Suprapubic skin (tissue), 4 donors: ENCODE measurements at places on chromosomes 7 and 10.

GRCh38 chr10:13909516-13910258 is 322.9 kb downstream of the PRPF18 start:
- DNase-seq: no peak

DNA sequence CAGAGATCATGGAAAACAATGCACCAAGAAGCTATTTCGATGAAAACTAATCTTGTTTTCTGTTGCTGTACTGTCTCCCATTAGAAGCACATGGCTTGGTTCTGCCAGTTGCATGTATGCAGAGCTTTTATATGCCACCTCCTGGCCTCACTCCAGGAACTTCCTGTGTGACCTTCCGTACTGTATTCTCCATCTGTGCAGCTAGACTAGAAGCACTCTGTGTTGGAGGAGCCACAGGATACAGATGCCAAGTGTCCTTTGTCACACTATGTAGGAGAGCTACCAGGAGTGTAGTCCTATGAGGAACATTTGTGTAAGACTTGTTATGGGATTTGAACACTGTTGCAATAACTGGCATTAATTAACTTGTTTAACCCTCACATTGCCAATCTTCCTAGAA is 503.5 kb upstream of the TPK1 start:
- no peak for DNase-seq

DNA sequence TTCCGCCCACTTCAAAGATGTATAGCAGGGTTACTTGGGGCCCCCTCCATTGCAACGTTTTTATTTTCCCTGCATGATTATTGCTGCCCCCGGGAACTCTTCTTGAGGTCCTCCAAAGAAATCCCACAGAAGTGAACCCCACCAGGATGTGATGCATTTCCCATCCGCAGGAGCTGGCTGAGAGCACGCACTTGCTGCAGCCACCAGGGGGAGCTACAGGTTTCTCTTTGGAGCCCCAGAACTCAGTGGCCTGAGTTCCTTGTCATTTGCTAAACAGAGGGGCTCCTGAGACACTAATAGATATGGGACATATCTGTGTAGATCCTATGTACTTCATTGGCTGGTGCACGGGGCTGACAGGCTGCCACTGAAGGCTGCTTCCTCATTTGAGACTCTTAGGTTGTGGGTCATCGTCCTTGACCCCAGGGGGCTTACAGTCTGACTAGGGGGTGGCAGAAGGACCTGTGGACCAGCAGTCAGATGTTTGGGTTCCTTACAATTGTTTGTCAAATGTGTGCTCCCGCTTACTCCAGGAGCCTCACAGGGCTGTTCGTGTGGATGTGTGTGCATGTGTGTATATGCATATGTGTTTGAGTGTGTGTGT is 52.3 kb upstream of the ENO4 start:
- DNase-seq: no peak

DNA sequence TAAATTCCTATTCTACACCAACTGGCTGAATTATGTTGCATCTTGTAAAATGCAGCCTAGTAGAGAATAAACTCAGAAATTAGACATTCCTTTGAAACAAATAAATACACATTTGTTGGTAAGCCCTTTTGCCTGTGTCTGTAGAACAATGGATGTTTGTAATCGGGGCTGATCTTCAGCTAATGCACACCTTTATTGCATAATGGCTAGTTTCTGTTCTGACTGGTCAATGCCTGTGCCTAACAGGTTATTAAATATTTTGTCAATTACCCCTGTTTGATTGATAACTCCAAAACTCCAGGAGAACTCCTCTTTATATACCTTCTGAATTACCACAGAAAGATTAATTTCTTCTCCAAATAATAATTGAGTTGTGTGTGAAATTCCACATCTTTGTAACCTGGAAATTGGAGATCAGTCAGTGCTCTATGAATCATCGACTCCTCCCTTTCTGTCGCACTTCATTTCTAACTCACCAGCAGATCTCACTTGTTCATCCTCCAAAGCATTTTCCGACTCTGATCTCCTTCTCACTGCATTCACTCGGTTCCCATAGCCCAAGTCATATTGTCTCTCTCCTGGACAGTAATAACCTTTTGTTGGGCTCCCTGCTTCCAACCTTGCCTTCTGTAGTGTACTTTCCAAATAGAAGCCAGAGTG is 196.0 kb upstream of the FZD1 start:
- DNase-seq: no peak

DNA sequence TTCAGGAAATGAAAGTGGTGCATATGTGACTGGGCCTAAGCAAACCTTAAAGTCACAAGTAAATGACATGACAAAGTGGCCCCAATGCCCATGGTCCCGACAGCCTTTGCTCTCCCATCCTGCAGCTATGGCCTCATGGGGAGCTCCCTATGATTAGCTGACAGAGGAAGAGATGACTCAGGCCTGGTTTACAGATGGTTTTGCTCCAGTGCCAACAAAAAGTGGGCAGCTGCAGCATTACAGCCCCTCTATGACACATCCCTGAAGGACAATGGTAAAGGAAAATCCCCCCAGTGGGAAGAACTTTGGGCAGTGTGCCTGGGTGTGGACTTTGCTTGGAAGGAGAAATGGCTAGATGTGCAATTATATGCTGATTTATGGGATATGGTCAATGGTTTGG is 105.1 kb upstream of the ADCY1 start:
- no peak for DNase-seq

DNA sequence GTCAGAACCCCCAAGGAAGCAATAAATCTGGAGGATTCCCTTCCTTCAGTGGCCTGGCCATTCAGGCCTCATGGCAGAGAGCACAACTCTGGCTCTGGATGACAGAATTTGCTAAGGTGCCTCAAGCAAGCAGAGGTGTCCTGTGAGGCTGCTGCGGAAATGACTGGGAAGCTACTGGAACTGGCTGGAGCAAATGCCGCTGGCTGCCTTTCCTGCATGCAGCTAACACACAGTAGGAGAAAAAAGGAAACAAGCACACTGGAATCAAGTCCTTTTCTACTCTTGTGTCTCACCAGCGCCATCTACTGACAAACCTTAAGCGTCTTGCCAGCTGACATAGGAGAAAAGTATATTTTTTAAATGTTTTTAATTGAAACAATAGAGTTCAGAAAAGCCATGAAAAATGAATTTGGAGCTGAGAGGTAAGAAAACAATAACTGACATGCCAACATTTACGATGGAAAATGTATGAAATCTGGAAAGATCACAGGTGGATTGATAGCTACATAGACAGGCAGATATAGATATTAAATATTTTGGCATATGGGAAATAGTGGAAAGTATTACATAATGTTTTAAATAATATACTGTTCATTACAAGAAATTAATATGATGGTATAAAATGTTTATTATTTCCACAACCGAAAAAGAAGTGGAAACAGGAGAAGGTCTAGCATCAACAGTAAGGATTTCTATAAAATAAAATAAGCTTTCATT is 951.6 kb downstream of the ANKRD7 start:
- no peak for DNase-seq

- no peak for DNase-seq
Measured at GRCh38 chr7:12907774-12908173, 220.3 kb downstream of the ARL4A start.

GRCh38 chr10:79195091-79195923 is 126.5 kb downstream of the ZMIZ1 start:
- peak; percentile 95 for DNase-seq

DNA sequence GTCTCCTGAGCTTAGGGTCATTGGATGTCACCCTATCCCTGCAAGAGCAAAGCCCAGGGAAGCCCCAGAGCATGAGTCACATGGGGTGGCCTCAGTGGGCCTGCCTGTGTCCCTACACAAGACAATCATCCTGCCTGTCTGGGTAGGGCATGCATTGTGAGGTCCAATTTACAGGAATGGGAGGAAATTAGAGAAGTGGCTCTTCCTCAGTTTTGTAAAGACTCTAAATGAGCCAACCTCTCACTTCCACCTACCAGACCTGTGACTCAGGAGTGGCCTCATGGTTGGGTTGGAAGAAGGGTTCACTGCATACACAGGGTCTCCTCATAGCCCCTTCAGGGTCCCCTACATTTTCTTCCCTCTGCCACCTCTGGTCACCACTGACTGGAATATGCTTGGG is 43.6 kb upstream of the SMNDC1 start:
- no peak for DNase-seq

- DNase-seq: no peak
Measured at GRCh38 chr10:19929506-19930140, 113.4 kb downstream of the PLXDC2 start.

GRCh38 chr7:24050991-24051560 is 232.9 kb upstream of the NPY start:
- no peak for DNase-seq

DNA sequence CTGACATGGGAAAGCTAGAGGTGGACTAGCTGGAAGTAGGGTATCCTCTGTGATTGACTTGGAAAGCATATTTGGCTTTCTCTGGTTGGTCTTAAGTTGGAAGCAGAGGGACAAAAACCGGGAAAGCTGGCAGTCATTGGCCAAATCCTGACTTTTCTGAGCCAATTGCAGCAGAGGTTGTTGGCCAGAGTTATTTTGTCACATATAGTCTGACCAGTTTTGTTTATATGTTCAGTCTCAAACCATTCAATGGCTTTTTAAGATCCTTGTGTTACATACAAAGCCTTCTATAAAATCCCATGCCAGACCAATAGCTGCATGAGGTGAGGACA is 6.3 kb downstream of the CFAP69 start:
- no peak for DNase-seq

GRCh38 chr10:4802711-4803487 is 23.1 kb upstream of the AKR1E2 start:
- no peak for DNase-seq

GRCh38 chr7:149196151-149196704 is 882 bp downstream of the ZNF282 start:
- DNase-seq: no peak

DNA sequence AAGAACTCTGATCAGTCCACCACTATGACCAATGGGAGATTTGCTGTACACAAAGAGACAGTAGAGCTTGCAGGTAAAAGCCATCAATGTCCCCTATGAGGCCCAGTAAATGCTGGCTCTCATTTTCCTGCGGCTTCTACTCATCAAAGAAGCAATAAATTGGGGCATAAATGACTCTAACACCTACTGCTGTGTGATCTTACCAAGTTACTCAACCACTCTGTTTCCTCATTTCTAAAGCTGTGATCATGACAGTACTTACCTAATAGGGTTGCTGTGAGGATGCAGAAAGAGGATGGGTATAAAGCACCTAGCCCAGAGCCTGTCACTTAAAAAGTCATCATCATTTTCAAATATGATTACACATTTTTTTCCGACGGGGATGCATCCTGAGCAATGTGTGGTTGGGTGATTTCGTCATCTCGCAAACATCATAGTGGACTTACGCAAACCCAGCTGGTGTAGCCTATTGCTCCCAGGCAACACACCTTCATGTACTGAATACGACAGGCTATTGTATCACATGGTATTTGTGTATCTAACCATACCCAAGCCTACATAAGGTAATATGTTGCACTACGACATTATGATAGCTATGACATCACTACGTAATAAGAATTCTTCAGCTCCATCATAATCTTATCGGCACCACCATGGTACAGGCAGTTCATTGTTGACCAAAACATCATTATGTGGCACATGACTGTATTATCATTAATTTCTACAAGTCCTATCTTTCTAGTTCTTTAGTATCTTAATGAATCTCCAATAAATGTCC is 7.1 kb upstream of the MGMT start:
- DNase-seq: no peak

DNA sequence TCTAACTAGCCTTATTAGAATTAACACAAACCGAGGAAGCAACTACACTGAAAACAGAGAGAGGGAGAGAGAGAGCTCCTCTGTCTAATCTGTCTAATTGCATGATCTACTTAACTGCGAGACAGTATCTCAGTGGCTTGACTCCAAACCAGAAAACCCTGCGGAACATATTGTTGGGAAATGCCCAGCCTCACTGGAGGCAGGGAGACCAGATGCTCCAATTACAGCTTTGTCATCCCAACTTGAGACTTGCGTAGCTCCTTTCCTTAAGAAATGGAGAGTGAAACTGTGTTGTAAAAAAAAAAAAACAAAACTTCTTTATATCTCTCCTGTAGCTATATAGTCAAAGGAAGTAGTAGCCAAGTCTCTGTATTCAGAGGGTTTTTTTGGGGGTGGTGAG is 52.0 kb upstream of the ZNRF2 start:
- no peak for DNase-seq

DNA sequence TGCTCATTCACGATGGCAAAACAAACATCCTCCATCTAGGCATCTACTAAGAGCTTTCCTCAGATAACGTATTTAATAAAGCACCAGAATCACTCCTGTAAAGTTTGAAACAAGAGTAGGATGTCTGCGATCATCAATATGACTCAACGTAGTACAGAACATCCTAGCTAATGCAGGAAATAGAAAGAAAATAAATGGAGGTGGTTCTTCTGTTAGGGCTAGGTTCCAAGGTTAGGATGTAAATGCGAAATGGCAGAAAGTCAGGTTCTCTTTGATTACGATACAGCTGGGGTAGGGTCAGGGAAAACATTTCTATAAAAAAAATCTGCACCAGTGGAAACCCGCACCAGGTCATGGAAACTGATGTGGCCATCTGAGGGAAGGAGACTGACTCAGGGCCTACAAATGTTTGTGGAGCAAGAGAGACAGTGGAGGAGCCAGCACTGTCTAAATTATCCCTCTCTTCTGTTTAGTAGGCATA is 29.1 kb downstream of the CCDC6 start:
- DNase-seq: no peak

DNA sequence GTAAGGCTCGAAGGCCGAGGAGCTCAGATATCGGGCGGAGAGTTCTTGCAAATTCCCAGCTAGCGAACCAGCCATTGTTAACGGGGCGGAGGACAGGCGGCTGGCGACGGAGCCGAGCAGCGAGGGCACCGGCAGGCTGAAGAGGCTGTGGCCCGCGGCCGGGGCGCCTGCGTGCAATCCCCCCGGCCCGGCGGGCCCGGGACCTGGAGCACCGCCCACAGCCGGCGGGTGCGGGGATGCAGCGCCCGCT is 4.1 kb downstream of the VAX1 start:
- no peak for DNase-seq

GRCh38 chr10:474406-474805 is 215.1 kb downstream of the DIP2C start:
- DNase-seq: no peak

DNA sequence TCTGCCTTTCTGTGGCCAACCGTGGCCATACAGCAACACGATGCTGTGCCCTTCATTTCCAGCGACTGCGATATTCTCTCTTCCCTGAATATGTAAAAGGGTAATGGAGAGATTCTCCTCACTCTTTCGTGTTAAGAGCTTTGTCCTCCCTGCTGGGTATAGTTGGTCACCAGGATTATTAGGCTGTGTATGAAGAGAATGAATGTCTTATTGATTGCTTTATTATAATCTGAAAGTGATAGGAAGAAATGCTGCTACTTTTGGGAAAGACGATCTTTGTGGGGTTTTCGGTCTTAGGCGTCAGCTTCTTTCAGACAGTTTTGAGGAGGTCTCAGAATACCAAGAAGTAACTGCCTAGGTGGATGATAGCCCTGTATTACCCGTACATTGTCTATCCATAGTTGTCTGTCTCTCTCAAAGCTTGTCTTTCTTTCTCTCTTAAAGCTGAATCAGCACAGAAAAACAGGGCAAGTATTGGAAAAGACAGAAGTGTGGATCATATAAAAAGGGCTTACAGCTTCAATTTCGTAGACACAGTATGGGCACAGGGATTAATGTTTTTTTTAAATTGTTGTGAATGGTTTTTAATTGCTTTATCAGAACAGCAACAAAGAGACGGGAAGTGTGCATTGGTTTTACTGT is 1.2 kb downstream of the AHCYL2 start:
- no peak for DNase-seq

GRCh38 chr10:35398355-35398754 is 62.0 kb downstream of the CCNY start:
- no peak for DNase-seq

- no peak for DNase-seq
Measured at GRCh38 chr7:78134256-78134655, 335.7 kb downstream of the PHTF2 start.
